NCI-H774 (cell line): ENCODE measurements at places on chromosomes 13 and 19.

GRCh38 chr19:38044267-38045111, 137.5 kb downstream of the SIPA1L3 start:
- peak; percentile 34 for DNase-seq

DNA sequence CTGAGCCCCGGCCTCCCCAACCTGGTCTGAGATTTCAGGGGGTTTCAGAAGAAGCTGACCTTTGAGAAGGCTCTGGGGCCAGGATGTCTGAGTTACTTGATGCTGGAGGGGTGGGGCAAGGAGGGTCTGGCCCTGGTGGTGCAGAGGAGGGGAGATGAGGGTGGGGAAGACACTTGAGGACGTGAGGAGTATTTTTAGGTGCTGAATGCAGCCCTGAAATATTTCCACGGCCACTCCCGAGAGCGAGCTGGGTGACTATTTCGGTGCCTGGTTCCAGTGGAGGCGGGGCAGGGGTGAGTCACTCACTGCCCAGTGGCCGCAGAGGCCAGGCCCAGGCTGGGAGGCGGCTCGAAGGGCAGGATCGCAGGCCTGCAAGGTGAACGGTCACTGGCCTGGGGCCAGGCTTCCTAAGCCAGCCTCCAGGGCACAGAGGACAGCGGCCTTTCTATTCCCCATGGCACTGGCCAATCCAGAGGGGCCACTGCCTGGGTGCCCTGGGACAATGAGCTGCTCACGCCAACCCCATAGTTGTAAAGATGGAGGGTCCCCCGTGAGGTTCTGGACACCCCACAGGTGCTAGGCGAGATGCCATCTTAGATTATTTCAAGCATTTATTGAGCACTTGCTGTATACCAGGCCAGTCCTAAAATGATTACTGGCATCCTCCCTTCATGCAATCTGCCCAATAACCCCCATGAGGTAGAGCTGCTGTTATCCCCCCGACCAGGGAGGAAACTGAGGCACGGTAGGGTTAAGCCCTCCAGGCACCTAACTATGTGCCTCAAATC, 19.7 kb upstream of the JUND start:
- no peak for DNase-seq

DNA sequence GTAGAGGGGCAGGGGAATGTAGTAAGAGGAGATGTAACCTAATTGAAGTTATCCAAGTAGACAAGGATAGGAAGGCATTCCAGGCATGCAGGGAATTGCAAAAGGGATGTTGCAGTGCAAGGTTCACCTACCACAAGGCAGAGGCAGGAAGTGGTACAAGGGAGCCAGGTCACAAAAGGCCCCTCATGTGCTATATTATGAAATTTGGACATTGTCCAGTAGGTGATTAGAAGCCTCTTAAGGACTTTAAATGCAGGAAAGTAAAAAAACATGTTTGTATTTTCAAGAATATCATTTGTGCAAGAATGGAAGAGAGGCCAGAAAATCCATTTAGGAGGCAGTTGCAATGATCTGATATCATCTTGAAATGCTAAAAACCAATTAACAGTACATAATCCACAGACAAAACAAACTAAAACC, 111.4 kb downstream of the FRY start:
- DNase-seq = no peak

- no peak for DNase-seq
Observed at GRCh38 chr19:34867631-34868030, 59.1 kb upstream of the ZNF30 start.

- no peak for DNase-seq
Observed at GRCh38 chr13:110957181-110957884, 42.5 kb upstream of the ANKRD10 start.

- DNase-seq = no peak
Observed at GRCh38 chr13:32850316-32851052, 165.7 kb upstream of the KL start.

GRCh38 chr13:28576067-28576466, 81.1 kb upstream of the FLT1 start:
- DNase-seq = no peak

DNA sequence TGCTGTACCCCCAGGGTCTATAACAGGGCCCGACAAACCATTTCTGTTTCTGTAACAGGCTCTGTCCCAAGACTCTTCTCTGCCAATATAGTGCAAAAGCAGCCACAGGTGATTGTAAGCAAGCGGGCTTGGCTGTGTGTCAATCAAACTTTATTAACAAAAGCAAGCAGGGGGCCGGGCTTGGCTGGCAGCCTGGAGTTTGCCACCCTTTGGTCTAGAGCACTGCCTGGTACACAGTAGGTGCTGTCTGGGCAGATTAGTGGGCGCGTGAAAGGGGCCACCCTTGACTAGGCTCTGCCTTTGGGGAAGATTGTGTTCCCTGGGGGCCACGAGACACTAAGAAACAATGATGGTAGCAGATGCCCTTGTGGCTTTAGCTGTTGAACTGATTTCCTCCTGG, 27.4 kb downstream of the CCL25 start:
- DNase-seq = no peak

DNA sequence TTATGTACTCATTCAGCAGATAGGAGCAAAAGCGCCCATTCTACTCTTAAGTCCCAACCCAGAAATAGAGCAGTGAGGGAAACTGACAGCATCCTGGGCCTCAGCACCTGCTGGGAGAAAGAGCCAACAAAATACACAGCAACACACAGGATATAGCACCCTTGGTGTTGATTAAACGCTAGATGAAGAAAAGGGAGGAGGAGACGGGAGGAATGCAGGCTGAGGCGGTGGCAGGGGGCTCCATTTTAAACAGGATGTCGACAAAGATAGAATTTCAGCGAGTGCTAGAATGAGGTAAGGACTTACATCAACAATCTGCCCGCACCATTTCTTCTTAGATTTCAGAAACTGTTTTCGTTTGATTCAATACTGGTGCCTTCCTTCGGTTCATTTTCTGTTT, 4.6 kb upstream of the RAB20 start:
- no peak for DNase-seq

DNA sequence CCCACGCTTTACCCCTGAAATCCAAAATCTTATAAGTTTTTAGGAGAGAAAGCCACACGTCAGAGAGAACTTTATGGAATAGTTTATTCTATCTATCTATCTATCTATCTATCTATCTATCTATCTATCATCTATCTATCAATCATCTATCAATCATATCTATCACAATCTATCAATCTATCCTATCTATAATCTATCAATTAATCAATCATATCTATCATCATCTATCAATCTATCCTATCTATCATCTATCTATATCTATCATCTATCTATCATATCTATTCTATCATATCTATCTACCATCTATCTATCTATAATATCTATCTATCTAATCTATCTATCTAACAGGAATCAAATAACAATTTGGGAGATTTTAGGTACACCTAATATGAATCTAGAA, 115.1 kb downstream of the FGF9 start:
- no peak for DNase-seq

DNA sequence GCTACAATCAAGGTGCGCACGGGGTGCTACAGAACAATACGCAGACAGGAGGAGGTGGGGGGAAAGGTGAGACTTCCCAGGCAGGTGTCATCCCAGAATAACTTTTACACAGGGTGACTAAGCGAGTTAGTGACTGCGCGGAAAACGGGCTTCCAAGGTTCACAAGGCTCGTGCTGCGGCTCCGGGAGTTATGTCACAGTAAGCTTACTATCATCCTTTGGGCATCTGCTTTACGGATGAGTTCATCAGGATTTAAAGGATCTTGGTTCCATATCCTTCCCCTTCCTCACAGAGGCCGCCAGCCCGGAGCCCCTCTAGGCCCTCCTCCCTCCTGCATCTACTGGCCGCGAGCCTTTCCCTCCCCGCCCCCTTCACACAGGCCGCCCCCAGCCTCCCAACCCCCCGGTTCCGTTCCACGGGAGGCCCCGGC, 474 bp upstream of the IFT88 start:
- DNase-seq = peak; percentile 42

DNA sequence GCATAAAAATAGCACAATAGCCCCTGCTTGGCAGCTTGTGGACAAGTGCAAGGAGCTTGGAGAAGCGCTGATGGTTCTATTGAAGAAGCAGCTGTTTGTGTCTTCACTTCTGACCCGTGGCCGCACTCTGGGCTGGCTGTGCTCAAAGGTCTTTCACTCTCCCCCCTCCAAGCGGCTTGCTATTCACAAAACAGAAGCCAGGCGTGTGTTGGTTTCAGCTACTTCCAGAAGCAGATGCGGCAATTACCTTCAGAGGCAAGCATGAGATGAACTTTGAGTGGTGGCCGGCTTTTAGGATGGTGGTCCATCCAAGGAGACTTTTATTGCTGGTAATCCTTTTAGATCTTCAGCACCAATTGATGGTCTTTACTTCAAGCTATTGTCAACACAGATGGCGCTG, 188.5 kb upstream of the ARGLU1 start:
- DNase-seq = no peak

- peak; percentile 47 for DNase-seq
Observed at GRCh38 chr13:106213028-106213757, 322.3 kb downstream of the EFNB2 start.

DNA sequence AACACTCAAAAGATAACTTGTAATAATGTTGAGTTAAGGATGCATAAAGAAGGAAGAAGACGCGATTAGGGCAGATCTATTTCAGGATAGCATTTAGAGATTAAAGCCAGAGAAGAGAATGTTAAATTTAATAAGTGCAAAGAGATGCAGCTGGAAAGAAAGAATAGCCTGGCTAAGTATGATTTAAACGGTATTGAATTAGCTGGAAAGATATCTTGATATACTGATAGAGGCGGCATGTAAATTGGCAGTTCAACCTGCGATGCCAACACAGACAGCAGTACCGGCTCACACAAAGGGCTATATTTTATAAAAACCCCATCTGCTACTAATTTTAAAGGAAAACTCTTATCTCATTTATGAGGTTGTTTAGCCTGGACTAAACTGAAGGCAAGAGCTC, 121.4 kb downstream of the ENOX1 start:
- DNase-seq = no peak

- no peak for DNase-seq
Observed at GRCh38 chr13:105513448-105513847, 1022.0 kb downstream of the EFNB2 start.

GRCh38 chr13:47136504-47136941, 239.7 kb upstream of the HTR2A start:
- no peak for DNase-seq
